ENCODE measurements at places on chromosomes 5 and 9.

GRCh38 chr9:120066315-120066714, 513.7 kb downstream of the CDK5RAP2 start:
- no peak for DNase-seq

- DNase-seq, result no peak
These were observed 170.6 kb downstream of the MCTP1 start for GRCh38 chr5:95114305-95114704.

GRCh38 chr5:179766726-179767455, 26.9 kb upstream of the LTC4S start:
- DNase-seq, result no peak

GRCh38 chr5:180348336-180348735, 4.8 kb downstream of the GFPT2 start:
- DNase-seq, result no peak

GRCh38 chr5:120447706-120448239, 16.3 kb upstream of the PRR16 start:
- no peak for DNase-seq

GRCh38 chr5:94240993-94241651, 377.3 kb downstream of the KIAA0825 start:
- no peak for DNase-seq

DNA sequence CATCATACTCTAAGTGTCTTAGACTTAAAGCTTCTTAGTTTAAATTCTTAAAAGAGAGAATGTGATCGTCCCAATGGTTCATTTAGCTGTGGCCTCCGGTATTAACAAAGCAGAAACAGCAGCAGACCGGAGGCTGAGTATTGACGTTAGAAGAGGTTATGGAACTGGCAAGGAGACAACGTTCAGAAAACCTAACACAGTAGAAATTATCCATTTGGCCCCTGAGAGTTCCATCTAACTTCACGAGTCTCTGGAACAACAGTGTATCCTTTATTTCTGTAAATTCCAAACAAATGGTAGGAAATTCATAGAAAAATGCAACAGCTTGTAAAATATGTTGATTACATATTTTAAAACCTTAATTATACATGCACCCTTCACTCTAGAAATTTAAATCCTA, 107.3 kb upstream of the PTGER4 start:
- DNase-seq, result no peak

DNA sequence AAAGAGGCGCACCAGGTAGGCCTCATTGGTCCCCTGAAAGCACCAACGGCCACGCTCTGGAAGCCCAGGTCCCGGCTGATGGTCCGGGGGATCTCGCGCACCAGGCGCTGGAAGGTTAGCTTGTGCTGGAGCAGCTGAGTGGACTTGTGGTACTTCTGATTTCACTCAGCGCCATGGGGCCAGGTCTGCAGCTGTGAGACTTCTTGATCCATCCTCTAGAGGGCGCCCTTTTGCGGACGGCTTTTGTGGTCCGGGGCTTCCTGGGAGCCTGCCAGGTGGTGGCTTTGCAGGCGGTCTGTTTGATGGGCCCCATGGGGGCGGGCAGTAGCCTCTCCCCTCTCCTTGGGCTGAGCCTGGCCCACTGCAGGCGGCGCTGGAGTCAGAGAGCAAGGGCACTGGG, 10.4 kb downstream of the TAF11L12 start:
- DNase-seq, result no peak

GRCh38 chr5:91424638-91425436, 41.7 kb upstream of the ARRDC3 start:
- no peak for DNase-seq

GRCh38 chr9:94981723-94982090, 255.2 kb downstream of the AOPEP start:
- DNase-seq, result no peak

DNA sequence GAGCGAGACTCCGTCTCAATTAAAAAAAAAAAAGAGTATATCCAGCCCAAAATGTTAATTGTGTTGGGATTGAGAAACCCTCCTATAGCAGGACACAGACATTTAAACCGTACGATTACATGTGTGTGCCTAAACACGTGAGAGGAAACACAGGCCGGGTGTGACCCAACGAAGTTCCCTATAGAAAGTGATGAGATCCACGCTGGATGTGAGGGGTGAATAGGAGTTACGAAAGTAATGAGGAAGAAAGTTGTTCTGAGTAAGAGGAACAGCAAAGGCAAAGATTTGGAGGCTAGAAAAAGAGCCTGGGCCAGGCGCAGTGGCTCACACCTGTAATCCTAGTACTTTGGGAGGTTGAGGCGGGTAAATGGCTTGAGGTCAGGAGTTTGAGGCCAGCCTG, 13.6 kb downstream of the NAIF1 start:
- DNase-seq, result no peak

GRCh38 chr5:157556615-157557418, 18.8 kb downstream of the ADAM19 start:
- DNase-seq, result no peak

DNA sequence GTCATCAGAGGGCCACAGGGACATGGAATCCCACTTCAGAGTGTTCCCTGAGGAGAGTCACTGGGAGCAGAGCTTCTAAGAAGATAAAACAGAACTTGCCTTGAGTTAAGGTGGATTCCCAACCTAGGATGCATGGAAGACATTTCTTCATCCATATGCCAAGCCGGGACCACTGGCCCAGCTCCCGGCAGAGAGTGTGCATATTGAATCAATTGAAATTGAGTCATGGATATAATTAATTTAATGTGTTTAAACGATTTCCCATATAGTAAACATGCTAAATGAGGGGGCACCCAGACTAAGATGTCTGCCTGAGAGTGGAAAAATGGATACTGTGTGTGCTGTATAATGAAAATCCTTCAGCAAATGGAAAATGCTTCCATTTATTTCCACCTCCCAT, 194.4 kb upstream of the TBC1D2 start:
- DNase-seq, result no peak
